ENCODE measurements at places on chromosomes 11 and 22. TPM values are rescaled to one million over a fixed set of nuclear protein-coding genes. Genes with fewer than 3 reads are reported as not detected.

DNA sequence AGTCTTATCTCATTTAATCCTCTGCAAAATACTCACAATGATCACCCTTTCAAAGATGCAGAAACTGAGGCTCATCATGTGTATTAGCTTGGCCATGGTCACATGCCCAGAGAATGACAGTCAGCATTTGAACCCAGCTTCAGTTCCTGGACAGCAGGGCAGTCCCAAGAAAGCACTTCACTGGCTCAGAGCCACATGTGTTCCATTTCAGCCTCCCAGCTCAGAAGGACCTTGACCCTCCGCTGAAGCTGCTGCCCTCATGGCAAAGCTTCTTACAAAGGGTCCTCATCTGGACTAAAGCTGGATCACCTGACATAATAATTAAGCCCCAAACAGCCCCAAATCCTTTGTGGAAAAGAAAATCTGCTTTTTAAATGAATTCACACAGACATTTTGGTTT lies 37.0 kb downstream of the TENM4 start:
- DNase-seq: no peak

DNA sequence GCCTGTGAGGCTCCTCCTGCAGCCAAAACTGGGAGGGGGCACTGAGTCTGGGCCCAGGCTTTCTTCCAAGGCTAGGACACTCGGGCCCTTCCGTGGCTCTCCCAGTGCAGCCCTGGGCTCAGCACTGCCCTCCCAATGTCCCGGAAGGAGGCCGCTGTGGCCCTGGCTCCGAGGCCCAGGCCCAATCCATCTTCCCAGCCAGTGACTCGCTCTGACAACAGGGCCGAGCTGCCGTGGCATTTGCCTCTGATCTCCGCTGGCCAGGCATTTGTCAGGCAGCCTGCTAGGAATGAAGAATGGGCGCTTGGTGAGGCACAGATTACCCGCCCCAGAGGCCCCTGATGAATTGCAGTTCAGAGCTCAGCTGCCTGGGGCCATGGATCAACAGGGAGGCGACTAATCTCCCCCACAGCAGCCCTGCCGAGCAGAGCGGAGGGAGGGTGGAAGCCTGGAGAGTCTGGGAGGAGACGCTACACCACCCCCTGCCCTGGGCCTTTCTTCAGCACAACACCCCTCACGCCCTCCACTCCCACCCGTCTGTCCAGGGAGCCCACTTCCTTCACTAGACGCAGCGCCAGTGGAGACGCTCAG lies 8.3 kb downstream of the FXYD2 start:
- DNase-seq: no peak

DNA sequence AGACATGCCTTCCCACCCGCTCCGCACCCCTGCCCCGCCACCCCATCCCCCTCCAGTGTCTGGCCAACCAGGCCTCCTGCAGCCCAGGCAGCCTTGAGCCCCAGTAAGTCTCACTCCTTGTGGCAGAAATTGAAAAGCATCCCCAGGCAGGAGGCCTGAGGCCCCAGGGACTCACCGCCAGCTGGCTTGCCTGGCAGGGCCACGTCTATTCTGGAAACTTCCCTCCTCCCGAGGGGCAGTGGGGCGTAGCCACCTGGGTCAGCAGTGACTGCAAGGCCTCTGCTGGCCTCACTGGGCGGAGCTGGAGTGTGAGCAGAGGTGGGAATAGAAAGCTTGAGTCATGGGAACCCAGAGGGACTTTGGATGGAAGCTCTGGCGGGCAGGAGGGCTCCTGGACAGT lies 26.3 kb downstream of the ANO1 start:
- no peak for DNase-seq

- no peak for DNase-seq
Observed at GRCh38 chr11:102494216-102494615, 36.3 kb downstream of the MMP7 start.

GRCh38 chr11:110123003-110123402 lies 29.8 kb downstream of the ZC3H12C start:
- DNase-seq: no peak

- no peak for DNase-seq
Observed at GRCh38 chr11:38138972-38139371, 1540.9 kb upstream of the RAG2 start.

GRCh38 chr11:99068832-99069231 lies 48.1 kb downstream of the CNTN5 start:
- DNase-seq: no peak

- no peak for DNase-seq
Observed at GRCh38 chr11:78788533-78788932, 213.9 kb upstream of the NARS2 start.

DNA sequence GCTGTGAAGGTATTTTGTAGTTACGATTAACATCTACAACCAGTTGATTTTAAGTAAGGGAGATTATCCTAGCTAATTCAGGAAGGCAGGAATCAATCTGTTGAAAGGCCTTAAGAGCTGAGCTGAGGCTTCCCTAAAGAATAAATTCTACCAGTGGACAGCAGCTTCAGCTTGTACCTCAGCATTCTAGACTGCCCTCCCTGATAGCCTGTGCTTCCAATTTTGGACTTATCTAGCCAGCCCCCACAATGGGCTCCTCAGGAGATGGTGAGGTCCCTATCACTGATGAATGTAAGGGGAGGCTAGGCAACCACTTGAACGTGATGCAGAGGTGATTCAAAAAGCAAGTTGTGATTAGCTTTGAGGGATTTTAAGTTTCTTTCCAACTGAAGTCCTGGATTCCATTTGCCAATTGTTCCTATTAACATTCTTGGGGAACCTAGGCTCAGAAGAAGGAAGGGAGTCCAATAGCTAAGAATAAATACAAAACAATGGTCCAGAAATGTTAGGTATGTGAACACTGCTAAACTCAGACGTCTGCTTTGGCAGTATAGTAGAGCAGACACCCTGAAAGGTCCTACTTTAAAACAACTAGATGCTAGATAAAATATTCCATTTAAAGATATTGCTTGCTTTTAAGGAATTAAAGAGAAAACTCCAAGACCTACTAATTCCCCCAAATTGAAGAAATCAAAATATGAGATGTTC lies 404.3 kb upstream of the TENM4 start:
- no peak for DNase-seq

DNA sequence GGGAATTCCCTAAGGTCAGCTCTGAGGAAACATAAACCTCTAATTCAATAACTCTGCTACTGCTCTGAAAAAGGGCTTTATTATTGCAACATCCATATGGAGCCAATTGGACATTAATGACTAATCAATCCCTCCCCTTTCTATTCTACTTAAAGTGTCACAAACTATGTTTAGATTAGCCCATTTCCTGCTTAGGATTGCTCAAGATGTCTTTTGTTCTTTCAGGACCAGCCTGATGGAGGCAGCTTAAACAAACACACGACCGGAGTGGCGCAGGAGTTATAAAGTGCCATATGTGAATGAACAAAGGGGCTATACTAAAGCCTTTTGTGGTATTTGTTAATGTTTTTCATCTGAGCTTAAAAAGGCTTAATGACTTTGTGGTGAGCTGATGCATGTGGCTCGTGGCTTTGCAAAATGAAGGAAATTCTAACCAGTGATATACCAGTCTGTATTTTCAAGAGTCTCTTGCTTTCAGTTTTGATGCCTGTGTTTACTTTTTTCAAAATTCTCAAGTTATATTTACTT lies 354.4 kb downstream of the SOX6 start:
- DNase-seq: peak; percentile 48

GRCh38 chr22:49106096-49106841 lies 721.4 kb downstream of the BRD1 start:
- DNase-seq: peak; percentile 57

DNA sequence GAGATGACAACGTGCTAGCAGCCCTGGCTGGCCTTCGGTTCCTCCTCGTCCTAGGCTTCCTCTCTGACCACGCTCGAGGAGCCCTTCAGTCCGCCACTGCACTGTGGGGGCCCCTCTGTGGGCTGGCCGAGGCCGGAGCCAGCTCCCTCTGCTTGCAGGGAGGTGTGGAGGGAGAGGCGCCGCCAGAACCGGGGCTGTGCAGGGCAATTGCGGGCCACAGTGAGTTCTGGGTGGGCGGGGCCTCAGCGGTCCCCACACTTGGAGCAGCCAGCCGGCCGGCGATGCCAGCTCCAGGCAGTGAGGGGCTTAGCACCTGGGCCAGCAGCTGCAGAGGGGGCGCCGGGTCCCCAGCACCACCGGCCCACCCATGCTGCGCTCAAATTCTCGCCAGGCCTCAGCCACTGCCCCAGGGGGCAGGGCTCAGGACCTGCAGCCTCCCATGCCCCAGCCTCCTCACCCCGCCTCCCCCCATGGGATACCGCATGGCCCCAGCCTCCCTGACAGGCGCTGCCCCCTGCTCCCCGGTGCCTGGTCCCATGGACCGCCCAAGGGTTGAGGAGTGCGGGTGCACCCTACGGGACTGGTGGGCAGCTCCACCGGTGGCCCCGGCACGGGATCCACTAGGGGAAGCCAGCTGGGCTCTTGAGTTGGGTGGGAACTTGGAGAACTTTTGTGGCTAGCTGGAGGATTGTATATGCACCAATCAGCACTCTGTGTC lies 399.4 kb downstream of the LUZP2 start:
- DNase-seq: no peak

GRCh38 chr11:13339195-13340153 lies 61.9 kb downstream of the BMAL1 start:
- DNase-seq: no peak

- DNase-seq: no peak
Observed at GRCh38 chr22:31747441-31747840, 2.5 kb downstream of the PRR14L start.

GRCh38 chr11:73454987-73455386 lies 78.8 kb downstream of the RELT start:
- no peak for DNase-seq

- DNase-seq: no peak
Observed at GRCh38 chr11:102971766-102972165, 16.2 kb upstream of the MMP13 start.

GRCh38 chr11:117898059-117898458 lies 21.6 kb upstream of the FXYD6 start:
- no peak for DNase-seq

GRCh38 chr22:37752189-37753087 lies 55.3 kb upstream of the GCAT start:
- peak; percentile 90 for DNase-seq

GRCh38 chr11:65997286-65997685 lies 4.7 kb downstream of the EIF1AD start:
- no peak for DNase-seq

DNA sequence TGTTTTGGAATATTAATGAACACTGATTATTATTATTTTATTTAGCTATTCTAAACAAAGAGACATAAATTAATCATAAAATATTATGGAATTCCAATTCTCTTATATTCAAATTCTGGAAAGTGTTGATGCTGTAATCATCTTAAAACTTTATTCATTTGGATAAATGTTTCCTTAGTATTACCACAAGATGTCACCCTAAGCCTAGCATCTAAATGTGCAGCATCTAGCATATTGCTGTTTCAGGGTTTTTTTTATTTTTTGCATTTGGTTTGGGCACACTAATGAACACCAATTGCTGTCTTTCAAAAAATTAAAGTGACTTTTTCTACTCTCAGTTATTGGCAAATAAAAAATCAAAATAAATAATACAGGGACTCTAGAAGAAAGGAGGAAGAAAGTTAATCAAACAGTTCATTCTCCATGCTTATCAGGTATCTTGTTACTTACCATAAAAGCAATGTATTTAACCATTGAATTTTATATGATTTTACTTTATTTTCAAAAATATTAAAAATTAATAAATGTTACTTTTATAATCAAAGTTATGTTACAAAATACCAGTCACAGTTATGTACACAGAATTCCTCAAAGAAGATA lies 31.8 kb downstream of the DLG2 start:
- DNase-seq: no peak

DNA sequence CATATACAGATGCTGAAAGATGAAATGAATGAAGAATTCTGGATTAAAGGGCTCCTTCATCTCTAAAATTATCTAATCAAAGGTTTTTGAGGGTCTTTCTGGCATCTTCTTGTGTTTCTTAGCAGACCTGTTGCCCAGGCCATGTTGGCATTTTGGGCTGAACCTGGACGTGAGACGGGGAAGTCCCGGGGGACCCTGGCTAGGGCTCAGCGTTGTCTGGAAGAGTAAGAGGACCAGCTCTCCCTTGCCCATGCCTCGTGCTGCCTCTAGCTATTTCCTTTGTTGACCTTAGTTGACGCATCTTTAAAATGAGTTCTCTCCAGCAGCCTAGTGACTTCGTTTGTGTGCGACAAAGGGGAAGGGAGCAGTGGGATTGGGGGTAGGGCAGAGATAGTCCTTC lies 152.2 kb downstream of the ST3GAL4 start:
- peak; percentile 15 for DNase-seq

GRCh38 chr22:41511521-41511968 lies 32.7 kb downstream of the POLR3H start:
- no peak for DNase-seq

- DNase-seq: no peak
Observed at GRCh38 chr11:108498816-108499408, 728 bp upstream of the POGLUT3 start.

GRCh38 chr22:46007003-46007847 lies 30.3 kb upstream of the WNT7B start:
- peak; percentile 88 for DNase-seq

DNA sequence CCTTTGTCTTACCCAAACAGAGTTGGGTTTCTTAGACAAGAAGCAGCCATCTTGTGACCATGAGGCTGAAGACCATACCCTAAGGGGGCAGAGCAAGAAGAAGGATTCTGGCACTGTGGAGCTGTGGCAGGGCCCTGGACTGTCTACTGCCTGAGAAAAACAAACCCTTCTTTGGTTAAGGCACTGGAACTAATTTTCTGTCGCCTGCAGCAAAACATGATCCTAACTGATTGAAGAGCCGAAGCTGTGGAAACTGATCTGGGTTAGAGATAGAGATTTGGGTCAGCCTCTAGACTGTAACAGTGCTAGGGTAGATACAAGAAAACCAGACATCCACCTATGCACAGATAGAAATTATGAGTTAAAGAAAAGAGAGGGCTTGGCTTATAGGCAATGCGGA lies 11.3 kb upstream of the ACER3 start:
- no peak for DNase-seq

GRCh38 chr11:43359422-43359818 lies 700 bp downstream of the TTC17 start:
- DNase-seq: no peak

DNA sequence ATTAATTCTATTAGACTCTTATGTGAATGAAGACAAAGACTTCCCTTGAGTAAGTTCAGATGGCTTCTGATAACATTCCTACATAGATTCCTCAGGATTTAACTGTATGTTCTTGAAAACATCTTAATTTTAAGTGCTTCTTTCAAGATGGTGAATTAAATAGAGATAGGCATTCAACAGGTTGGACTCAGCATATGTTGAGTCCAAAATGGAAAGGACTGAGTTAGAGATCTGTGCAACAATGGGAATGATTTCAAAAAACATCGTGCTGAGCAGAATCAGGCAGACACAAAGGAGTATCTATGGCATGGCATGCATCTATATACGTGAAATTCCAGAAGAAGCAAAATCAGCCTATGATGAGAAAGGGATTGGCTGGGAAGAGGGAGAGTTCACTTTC lies 36.2 kb downstream of the ZNF195 start:
- DNase-seq: no peak

KDELR3 gene
- 5.9 TPM for total RNA-seq

OR52A1 gene
- total RNA-seq: not detected

ZDHHC13 gene
- total RNA-seq: 12.2 TPM

SLC25A45 gene
- 11.5 TPM for total RNA-seq

CCDC88B gene
- 20.7 TPM for total RNA-seq

SCN4B gene
- 7.2 TPM for total RNA-seq

NXPE1 gene
- not detected for total RNA-seq

ETS1 gene
- total RNA-seq: 121 TPM

SEC14L2 gene
- total RNA-seq: 7.1 TPM

OR52H1 gene
- 0.90 TPM for total RNA-seq

MCHR1 gene
- total RNA-seq: not detected

NAV2 gene
- total RNA-seq: 44.8 TPM

OVOL1 gene
- total RNA-seq: 2.7 TPM

ROBO4 gene
- 75.0 TPM for total RNA-seq

C22orf31 gene
- not detected for total RNA-seq

ACR gene
- total RNA-seq: 4.5 TPM

PCNX3 gene
- total RNA-seq: 34.0 TPM

Data from upper lobe of right lung (tissue), 1 donor.